Activated CD8-positive, alpha-beta memory T cell treated with anti-CD3 and anti-CD28 coated beads for 4 hours (primary cell): ENCODE measurements at places on chromosomes 5 and 9.

- peak; percentile 47 for DNase-seq
Measured at GRCh38 chr9:136644343-136644592, 18.4 kb upstream of the EGFL7 start.

DNA sequence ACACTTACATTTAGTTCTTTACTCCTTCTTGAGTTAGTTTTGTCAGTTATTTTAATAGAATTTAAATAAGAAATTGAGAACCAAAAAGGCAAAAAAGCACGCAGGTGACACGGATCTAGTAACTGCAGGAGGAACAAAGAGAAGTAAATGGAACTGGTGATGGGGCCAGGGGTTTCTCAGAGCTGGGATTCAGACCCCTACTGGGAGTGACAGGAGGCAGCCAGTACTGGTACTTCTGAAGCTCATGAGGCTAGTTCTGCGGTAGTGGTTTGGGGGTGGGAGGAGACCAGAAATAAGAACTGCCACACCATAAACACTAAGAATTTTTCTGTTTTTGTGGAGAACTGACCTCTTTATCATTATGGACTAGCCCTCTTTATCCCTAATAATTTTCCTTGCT, 48.2 kb downstream of the OXCT1 start:
- no peak for DNase-seq

- DNase-seq = no peak
Measured at GRCh38 chr9:70971723-70972122, 149.7 kb downstream of the TRPM3 start.

- no peak for DNase-seq
Measured at GRCh38 chr5:140145818-140146522, 20.2 kb downstream of the IGIP start.

- DNase-seq = no peak
Measured at GRCh38 chr9:133051281-133051900, 10.4 kb upstream of the CEL start.

- no peak for DNase-seq
Measured at GRCh38 chr5:150394131-150394530, 18.6 kb downstream of the CD74 start.

DNA sequence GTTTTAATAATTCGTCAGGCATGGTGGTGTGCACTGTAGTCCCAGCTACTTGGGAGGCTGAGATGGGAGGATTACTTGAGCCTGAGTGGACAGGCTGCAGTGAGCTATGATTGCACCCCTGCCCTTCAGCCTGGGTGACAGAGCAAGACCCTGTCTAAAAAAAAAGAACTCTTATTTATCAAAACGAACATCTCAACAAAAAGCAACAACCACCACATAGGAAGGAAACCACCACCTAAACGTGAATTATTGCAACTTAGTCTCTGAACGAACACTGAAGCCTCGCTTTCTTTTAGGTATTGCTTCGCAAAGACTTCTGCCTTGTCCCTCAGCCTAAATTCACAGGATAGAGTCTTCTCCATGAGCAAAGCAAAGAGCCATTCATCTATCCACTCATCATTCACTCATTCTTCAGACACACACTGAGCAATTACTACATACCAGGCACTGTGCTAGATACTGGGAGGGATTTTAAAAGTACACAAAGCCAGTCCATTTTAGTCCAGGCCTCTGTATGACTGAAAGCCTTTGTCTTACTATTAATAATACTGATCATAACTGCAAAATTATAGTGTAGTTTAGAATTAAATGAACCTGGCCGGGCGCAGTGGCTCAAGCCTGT, 57.4 kb downstream of the THBS4 start:
- DNase-seq = no peak

- DNase-seq = no peak
Measured at GRCh38 chr9:137017791-137018497, 10.1 kb downstream of the ABCA2 start.

DNA sequence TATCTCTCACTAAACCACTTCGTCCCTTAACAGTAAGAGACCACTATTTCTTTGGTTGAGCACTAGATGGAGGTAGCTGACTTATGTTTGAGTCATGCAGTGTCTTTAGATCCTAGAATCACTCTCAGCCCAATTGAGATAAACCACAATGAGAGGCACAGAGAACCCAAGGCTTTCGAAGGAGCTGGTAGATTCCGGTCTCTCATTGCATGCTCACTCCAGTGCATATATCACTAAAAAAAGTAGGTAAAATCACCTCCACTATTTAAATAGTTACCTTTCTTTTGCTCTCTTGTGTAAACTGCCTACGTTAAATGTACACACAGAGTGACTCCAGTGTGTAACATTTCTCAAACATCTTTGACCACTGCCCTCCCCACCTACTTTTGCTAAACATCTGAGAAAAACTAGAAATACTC, 27.6 kb downstream of the ACTL7A start:
- no peak for DNase-seq

- no peak for DNase-seq
Measured at GRCh38 chr9:84490206-84490841, 149.8 kb upstream of the SLC28A3 start.

GRCh38 chr9:78609450-78609849, 312.5 kb downstream of the PSAT1 start:
- DNase-seq = no peak

GRCh38 chr5:169697976-169698375, 60.9 kb downstream of the DOCK2 start:
- DNase-seq = no peak

- no peak for DNase-seq
Measured at GRCh38 chr5:107982703-107983425, 312.1 kb upstream of the EFNA5 start.

GRCh38 chr5:73151766-73152410, 21.1 kb upstream of the TMEM174 start:
- no peak for DNase-seq

DNA sequence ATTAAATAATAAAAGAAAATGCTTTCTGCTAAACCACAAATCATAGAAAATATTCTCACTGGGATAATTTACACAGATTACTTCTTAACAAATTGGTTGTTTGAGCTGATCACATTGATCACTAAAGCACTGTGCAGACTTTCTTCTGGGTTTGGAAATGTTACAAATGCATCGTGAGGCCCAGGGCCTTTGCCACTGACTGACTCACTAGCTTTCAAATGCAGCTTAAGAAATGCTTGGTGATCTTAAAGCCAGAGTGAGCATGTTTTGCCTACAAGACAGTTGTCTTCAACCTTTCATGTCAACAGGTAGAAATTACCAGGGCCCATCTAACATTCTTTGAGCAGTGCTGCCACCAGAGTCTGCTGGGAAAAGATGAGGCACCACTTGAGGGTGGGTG, 252.3 kb upstream of the ADRA1B start:
- DNase-seq = no peak
